Stimulated activated CD8-positive, alpha-beta memory T cell treated with anti-CD3 and anti-CD28 coated beads, Interleukin-12 subunit alpha, Interleukin-12 subunit beta, amount 100 ng/mL, for 4 hours (primary cell): ENCODE measurements at places on chromosomes 6 and 20.

GRCh38 chr6:147522597-147522996 lies 14.1 kb downstream of the SAMD5 start:
- no peak for DNase-seq

DNA sequence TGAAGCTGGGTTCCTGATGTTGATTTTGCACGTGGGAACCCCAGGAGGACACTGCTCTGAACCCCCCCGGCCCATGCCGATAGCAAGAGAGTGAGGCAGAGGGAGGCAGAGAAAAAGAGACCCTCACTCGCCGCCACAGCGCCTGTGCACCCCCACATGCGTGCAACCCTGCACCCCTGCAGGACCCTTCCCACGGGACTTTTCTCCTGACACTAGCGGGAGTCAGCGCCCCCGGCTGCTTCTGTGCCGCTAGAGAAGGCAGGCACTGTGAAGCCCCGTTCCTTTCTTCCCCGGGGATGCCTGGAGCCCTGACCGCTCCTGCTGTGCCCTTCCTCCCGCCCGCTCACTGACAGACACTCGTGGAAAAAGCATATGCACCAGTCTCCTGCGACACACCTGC lies 67.4 kb downstream of the GMPR start:
- DNase-seq, result no peak

- no peak for DNase-seq
These were observed 93.7 kb downstream of the PHIP start for GRCh38 chr6:78984225-78984950.

- no peak for DNase-seq
These were observed 38.6 kb downstream of the OVOL2 start for GRCh38 chr20:18019068-18019467.

DNA sequence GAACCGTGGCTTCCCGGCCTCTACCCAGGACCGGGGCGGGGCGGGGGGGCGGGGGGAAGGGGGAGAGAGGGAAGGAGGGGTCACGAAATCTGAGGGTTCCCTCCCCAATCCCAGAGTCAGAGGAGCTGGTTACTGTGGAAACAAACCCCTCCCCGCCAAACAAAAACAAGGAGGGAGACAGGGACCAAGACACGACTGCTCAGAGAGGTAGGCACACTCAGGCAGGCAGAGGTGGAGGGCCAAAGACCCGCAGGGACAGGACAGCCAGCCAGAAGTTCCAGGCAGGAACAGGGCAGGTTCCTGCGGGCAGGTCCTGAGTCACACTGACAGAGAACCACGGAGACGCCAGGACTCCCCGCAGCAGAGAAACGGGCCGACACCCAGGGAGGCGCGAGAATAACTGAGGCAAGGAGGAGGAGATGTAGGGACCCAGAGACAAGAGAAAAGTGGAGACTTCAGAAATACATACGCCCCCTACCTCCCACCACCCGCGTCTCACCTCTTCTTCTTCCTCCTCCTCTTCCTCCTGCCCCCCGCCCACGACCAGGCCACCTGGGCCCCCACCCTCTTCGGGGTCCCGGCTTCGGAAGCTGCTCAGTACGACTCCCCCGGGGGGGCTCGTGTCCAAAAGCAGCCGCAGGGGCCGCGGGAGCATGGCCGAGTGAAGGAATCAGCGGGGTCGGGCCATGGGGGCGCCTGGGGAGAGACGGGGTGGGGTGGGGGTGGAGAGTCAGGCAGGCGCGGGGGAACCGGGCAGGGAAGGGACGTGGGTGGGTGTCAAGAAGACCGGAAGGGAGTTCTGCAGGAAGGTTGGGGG lies 578 bp downstream of the RGL2 start:
- DNase-seq, result no peak

DNA sequence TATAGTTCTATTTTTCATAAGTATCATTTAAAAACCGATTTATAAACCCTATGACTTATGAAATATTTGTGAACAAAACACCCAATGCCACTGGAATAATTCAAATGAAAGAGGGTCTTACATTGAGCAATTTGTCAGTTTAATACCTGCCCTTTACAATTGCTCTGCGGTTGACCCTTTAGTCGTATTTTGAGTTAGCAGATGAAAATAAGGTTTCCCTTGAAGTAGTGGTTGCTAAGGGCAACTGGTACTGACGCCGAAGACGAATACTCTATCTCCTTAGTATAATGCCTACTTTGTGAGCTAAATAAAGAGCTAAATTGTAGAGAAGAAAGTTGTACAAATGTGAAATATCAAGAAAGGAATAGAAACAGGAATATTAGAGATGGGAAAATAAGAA lies 69.4 kb downstream of the KCNQ5 start:
- no peak for DNase-seq

DNA sequence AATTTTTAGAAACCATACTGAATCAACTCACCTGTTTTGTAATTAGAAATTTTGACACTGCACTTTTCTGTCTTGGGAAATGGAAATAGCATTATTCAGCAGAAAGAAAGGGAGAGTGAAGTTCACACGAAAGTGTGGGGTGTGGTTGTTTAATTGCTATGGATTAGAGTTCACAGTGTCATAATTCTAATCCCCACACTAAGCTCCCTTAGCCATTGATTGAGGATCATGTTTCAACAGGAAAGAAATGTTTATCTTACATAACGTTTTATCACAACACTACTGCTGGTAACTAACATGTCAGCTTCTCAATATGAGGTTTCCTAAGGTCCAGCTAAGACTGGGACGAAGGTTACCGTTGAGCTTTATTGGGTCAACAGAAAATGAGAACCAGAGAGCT lies 31.4 kb upstream of the GSTA5 start:
- no peak for DNase-seq

DNA sequence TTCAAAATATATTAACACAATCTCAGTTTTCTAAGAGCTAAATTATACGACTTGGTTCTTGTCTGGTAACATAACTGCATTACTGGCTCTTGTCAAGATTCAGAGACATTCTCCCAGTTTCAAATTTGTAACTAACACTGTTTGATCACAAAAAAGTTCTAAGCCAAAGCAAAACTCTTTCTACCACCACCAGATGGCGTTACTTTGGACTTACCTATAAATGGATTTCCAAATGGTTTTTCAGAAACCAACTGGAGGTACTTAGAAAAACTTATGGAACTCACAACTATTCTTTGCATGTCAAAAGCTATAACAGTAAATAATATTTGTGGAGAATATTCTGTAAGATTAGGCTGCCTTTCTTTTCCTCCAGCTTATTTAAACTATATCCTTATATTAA lies 34.2 kb upstream of the GFRAL start:
- DNase-seq, result no peak

GRCh38 chr6:144064402-144065212 lies 30.8 kb downstream of the SF3B5 start:
- peak; percentile 61 for DNase-seq

GRCh38 chr6:149056777-149057463 lies 260.6 kb upstream of the TAB2 start:
- DNase-seq, result no peak

DNA sequence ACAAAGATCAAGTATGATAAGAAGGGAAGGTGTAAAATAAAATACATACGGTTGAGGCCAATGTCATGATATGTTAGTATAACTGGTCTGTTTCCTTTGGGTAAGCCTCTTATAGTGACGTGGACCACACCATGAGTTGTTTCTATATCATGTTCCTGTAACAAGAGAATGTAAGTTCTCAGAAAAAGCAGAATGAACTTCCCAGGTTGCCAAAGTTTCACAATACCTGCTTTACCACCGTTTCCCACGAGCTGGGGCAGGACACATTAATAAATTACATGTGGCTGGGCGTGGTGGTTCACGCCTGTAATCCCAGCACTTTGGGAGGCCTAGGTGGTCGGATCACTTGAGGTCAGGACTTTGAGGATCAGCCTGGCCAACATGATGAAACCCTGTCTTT lies 42.6 kb upstream of the SLA2 start:
- no peak for DNase-seq

DNA sequence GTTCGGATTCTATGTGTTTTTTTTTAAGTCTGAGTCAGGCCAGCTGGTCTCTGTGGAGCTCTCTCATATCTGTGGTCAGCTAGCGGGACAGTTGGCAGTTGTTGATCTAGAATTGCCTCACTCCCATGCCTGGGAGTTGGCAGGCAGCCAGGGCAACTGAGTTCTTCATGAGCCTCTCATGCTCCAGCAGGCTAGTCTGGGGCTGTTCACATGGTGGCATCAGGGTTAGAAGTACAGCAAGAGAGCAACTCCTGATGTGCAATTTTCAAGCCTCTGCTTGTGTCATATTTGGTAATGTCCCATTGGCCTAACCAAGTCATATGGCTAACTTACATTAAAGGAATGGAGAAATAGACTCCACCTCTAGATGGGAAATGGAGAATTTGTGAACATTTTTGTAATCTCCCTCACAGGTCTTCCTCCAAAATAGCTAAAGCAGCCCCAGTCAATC lies 6.7 kb upstream of the IFT52 start:
- no peak for DNase-seq

DNA sequence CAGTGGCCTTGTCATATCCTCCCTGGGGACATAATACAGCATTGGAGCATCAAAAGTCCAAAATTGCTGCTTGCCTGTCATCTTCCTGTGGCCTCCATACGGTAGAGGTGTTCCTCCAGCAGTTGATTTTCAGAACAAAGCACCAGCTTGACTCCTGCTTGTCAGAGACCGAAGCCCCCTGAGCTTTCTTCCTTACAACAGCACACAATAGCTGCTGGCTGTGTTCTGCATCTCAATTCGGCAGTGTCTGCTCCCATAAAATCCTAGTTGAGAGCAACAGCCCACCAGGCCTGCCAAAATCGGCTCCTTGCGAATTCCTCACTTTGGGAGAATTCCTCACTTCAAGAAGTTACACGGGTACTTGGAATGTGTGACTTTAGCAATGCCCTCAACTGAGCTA lies 372.9 kb downstream of the SAMD5 start:
- no peak for DNase-seq

GRCh38 chr20:24745206-24745605 lies 203.9 kb upstream of the CST7 start:
- DNase-seq, result no peak

- DNase-seq, result no peak
These were observed 47.4 kb downstream of the STK38 start for GRCh38 chr6:36499918-36500317.

- DNase-seq, result no peak
These were observed 78.2 kb downstream of the UBE3D start for GRCh38 chr6:82987416-82987815.

DNA sequence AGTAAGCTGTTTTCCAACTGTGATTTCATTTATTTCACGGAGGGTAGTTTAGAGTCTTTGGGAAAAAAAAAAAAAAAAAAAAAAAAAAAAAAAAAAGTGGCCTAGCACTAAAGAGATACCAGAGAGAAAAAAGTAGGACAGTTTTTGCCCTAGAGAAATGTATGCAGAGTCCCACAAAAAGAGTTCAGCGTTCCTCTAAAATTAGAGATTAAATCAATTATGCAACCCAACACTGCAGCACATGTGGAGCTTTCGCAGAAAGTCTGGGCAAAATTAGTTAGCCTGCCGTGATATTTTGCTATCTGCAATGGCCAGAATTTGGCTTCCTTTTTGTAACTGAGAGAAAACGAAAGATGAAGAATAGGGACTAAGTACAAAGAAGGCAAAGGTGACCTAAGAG lies 309.8 kb downstream of the PKHD1 start:
- no peak for DNase-seq

- no peak for DNase-seq
These were observed 166.5 kb upstream of the MMS22L start for GRCh38 chr6:97449444-97449966.
